ENCODE measurements at places on chromosomes 2 and 18.

DNA sequence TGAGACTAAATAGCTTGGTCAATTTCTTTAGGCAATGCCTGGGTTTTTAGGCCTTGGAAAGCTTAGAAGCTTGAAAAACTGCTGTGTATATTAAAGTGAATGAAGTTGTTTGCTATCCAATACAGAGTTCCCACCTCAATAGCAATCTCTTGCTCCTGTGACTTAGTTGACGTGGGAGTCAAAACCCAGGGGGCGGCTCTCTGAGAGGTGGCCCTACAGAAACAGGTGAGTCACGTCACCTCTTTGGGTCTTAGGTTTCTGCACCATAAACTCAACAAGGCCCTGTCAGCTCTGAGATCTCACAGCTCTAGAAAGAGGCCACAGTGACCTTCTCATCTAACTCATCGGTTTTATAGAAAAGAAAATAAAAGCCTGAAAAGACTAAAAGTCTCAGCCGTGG, 79.6 kb downstream of the ADD2 start:
- no peak for DNase-seq
- H3K4me1 ChIP-seq = peaks cover 13% of the 10 kb centered on the region
- no peak overlapping the region for H3K4me3 ChIP-seq
- no peaks in the 10 kb centered on the region for H3K27me3 ChIP-seq
- no peak overlapping the region for H3K27ac ChIP-seq

- H3K4me1 ChIP-seq = peaks cover 52% of the 10 kb centered on the region
- peak within 1 kb of the TSS; percentile 67 for H3K27ac ChIP-seq
- DNase-seq = peak; percentile 72
- peak within 1 kb of the TSS; percentile 84 for H3K4me3 ChIP-seq
- H3K27me3 ChIP-seq = peaks cover 81% of the 10 kb centered on the region
These were observed at the start of gene PTGR3 for GRCh38 chr18:75209129-75209950. PTGR3 (minus strand) TSS chr18:75209139; CDS start chr18:75209058, 81 bp downstream.

- no peak for DNase-seq
- H3K27me3 ChIP-seq = no peaks in the 10 kb centered on the region
- H3K36me3 ChIP-seq = no peaks in the 10 kb centered on the region
- no peak overlapping the region for H3K27ac ChIP-seq
- peaks cover 22% of the 10 kb centered on the region for H3K4me1 ChIP-seq
These were observed 135.3 kb upstream of the SH3BP4 start for GRCh38 chr2:234816491-234816890.

- no peaks in the 10 kb centered on the region for H3K27me3 ChIP-seq
- H3K4me3 ChIP-seq = no peak overlapping the region
- H3K4me1 ChIP-seq = peaks cover 25% of the 10 kb centered on the region
- H3K27ac ChIP-seq = peak overlapping the region; percentile 27
- H3K36me3 ChIP-seq = no peaks in the 10 kb centered on the region
These were observed 573.3 kb downstream of the LRP1B start for GRCh38 chr2:141557329-141558095.

- H3K36me3 ChIP-seq = no peaks in the 10 kb centered on the region
- peak overlapping the region; percentile 6 for H3K27ac ChIP-seq
- no peak for DNase-seq
- no peaks in the 10 kb centered on the region for H3K27me3 ChIP-seq
These were observed 164.5 kb downstream of the TDRD15 start for GRCh38 chr2:21288299-21288698.

DNA sequence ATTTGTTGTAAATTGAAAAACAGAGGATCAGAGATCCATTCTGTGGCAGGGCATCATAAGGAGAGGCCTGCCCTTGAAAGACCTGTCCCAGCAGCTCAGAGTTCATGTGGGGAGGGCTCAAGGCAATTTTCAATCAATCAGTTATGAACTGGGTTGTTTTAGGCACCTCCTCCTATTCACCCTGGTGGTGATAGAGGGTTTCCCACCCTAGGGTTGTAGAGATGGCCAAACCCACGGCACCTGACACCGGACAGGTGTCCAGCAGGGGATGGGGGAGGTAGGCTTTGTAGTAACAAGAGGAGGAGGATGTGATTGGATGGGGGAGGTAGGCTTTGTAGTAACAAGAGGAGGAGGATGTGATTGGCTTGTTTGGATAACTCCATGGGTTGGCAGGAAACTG, 205.7 kb downstream of the SOCS6 start:
- H3K27me3 ChIP-seq = no peaks in the 10 kb centered on the region
- no peak overlapping the region for H3K4me3 ChIP-seq

DNA sequence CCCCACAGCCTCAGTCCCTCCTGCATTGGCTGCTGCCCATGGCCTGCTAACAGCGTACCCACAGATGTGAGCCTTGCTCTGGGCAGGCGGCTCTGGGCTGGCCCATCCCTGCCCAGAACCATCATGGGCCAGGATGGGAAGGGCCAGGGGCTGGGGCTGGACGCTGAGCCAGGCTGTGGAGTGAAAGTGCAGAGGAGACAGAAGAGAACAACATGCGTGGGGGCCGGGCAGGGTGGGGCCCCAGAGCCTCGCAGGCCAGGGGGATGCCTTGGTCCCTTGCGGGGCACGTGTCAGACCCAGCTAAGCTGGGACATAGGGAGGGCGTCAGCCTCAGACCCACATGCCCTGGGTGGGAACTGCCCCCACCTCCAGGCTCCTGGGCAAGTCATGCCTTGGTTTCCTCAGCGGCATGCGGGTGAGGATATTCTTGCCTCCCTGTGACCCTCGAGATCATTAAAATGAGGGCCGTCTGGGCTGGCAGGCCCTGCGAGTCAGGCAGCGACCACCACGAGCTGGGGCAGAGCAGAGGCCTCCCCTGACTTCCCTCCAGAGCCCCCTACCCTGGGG, 27.3 kb downstream of the GPC1 start:
- H3K36me3 ChIP-seq = peaks cover 7% of the 10 kb centered on the region
- H3K4me3 ChIP-seq = no peak overlapping the region
- no peaks in the 10 kb centered on the region for H3K27me3 ChIP-seq

DNA sequence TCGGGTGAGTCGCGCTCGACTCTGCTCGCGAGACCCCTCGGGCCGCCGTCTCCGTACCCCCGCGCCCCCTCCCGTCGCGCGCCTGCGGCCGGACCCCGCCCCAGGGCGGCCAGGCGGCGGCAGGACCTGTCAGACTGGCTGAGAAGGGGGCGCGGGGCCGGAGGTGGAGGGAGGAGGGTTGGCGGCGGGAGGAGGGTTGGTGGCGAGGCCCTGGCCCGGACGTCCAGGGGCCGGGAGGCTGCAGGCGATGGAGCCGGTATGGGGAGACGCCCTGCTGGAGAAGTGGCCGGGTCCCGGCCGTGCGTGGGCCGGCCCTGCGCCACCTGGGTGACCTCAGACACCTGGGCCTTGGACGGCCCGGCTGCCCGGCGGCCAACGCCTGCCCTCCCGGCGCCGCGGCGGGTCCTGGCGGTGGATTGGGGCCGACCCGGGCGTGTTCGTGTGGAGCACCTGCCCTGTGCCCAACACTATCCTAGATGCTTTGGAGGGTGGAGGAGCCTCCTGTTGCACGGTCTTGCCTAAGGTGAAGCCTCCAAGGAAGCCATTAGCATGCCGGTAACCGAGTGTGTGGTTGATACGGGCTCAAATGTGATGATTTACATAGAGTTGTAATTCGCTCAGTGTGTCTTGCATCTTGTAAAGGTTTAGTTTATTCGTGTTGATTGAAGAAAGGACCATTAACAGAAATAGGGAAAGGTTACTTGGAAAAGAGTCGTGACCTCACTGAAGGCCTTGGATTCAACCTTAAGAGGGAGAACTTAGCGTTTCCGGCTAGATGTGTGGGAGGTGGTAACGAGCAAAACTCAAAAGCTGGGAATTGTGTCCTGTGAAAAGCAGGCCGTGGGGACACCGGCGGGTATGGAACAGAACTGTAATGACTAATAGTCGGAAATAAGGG, 550 bp downstream of the MYL12B start:
- H3K27me3 ChIP-seq = no peaks in the 10 kb centered on the region
- peak overlapping the region; percentile 86 for H3K4me3 ChIP-seq
- peak overlapping the region; percentile 63 for H3K27ac ChIP-seq

DNA sequence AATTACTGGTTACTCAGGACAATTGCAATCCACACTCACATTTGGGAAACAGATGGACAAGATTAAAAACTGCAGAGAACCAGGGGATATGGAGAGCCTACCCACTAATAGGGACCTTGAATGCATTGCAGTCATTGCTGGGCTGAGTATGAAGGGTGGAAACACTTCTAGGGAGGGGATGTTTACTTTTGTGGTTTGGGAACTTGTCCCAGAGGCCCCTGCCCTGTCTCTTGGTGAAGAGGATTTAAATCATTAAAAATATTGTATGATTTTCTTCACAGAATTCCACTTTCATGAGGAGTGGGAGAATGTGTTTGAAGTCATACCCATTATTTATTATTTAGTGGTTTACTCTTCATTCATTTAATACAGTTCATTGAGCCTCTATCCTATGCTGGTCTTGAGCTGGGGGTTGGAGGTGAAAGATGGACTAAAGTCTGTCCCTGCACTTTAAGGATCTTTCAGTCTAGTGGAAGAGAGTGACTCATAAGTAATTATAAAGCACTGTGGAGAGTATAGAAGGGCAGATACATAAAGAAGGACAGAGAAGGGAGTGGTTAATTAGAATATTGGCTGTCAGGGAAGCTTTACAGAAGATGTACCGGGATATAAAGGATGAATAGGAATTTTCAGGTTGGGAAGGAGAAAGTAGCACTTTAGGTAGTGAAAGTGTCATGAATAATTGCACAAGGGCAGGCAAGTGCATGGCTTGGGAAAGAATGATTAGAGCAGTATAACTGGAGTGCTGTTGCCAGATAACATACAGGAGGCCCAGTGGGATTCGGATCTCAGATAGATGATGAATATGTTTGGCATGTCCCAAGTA, 313.4 kb downstream of the LPIN1 start:
- H3K36me3 ChIP-seq = no peaks in the 10 kb centered on the region
- no peaks in the 10 kb centered on the region for H3K27me3 ChIP-seq
- no peak overlapping the region for H3K27ac ChIP-seq
- H3K4me1 ChIP-seq = peaks cover 29% of the 10 kb centered on the region
- DNase-seq = no peak

DNA sequence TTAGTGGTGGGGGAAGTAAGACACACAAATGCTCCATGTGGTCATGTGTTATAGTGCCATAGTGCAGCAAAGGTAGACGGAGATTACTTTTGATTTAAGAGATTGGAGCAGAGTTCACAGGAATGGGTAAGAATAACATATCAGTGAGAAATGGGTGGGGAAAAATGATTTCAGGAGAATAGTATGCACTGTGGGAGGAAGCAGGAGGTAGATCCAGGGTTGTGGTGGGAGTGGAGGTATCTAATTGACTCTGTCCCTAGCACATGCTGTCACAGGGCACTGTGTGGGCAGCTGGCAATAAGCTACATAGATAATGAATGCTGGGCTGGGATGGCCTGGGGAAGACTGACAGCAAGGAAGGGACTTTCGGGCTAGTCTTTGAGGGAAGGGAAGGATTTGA, 65.3 kb downstream of the STAT1 start:
- H3K4me1 ChIP-seq = peaks cover 8% of the 10 kb centered on the region
- no peak overlapping the region for H3K27ac ChIP-seq
- no peaks in the 10 kb centered on the region for H3K36me3 ChIP-seq
- H3K4me3 ChIP-seq = no peak overlapping the region
- no peak for DNase-seq
- no peaks in the 10 kb centered on the region for H3K27me3 ChIP-seq

DNA sequence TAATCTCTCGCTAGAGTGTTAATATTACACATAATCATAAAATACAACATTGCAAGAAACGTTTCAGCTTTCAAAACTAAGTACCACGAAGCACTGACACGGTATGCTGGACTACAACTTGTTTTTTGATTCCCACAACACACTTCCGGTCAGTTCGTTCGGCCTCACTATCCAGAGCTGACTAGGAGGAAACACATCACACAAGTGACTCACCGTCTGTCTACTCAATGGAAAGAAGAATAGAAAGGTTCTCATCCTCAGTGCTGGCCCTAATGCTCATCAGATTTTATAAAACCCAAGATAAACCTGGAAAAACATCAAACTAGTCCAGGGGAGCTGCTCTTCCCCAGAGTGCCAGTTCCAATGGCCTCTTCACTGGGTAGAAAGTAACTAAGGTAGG, 42.9 kb downstream of the ZNF385B start:
- H3K27ac ChIP-seq = no peak overlapping the region
- DNase-seq = no peak
- H3K36me3 ChIP-seq = no peaks in the 10 kb centered on the region
- no peaks in the 10 kb centered on the region for H3K4me1 ChIP-seq

DNA sequence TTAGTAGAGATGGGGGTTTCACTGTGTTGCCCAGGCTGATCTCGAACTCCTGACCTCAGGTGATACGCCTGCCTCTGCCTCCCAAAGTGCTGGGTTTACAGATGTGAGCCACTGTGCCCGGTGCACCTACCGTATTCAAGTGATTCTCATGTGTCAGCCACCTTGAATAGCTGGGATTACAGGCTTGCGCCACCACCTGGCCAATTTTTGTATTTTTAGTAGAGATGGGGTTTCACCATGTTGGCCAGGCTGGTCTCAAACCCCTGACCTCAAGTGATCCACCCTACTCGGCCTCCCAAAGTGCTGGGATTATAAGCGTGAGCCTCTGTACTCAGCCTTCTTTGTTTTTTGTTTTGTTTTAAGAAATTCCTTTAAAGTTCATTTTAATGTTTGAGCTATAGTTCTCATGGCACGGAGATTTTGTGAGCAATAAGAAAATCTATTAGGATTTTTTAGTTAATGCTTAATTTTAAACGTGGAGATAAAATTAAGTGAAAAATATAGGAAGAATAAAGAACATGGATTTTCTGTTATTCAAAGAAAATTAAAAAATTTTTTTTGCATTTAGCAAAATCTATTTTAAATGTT, 242.6 kb downstream of the PHLPP1 start:
- peaks cover 38% of the 10 kb centered on the region for H3K36me3 ChIP-seq
- no peaks in the 10 kb centered on the region for H3K27me3 ChIP-seq
- H3K4me3 ChIP-seq = no peak overlapping the region

- peaks cover 12% of the 10 kb centered on the region for H3K27me3 ChIP-seq
- no peak for DNase-seq
- peaks cover 21% of the 10 kb centered on the region for H3K4me1 ChIP-seq
- no peak overlapping the region for H3K4me3 ChIP-seq
- no peak overlapping the region for H3K27ac ChIP-seq
These were observed 40.9 kb upstream of the LAPTM4A start for GRCh38 chr2:20092226-20092900.

DNA sequence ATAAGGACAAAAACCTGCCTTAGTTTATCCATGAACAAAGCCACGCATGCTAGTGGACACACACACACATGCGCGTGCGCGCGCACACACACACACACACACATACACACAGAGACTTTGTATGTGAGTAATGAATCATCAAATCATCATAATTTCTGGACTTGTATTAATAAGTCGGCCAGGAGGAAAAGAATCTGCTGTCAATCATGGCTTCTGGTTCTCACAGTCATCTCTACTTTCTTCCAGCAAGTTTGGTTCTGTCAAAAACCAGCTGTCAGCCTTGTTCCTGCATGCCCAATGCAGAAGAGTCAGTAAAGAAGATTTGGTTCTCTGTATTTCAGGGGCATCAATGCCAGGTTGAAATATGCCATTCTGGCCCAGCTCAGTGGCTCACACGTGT, 1.1 kb upstream of the TTR start:
- no peaks in the 10 kb centered on the region for H3K27me3 ChIP-seq
- 0 out of 2 replicates have a peak overlapping the region, but pooled peaks have one; percentile 38 for H3K27ac ChIP-seq

GRCh38 chr2:26033270-26033817, 540 bp upstream of the RAB10 start:
- H3K36me3 ChIP-seq = peaks cover 19% of the 10 kb centered on the region
- DNase-seq = peak; percentile 81
- peak overlapping the region; percentile 92 for H3K4me3 ChIP-seq
- no peaks in the 10 kb centered on the region for H3K27me3 ChIP-seq
- peak overlapping the region; percentile 98 for H3K27ac ChIP-seq
- peaks cover 23% of the 10 kb centered on the region for H3K4me1 ChIP-seq

All from WTC11 (cell line).